ENCODE measurements at places on chromosomes 13 and 19.
A peak's percentile ranks its signal among the peaks of the same experiment; 100 is the strongest.

- DNase-seq: no peak
Observed at GRCh38 chr19:30605333-30605732, 233.1 kb downstream of the ZNF536 start.

- DNase-seq: no peak
Observed at GRCh38 chr19:2081873-2082810, 14.0 kb downstream of the MOB3A start.

- no peak for DNase-seq
Observed at GRCh38 chr13:51727634-51728274, 76.2 kb downstream of the DHRS12 start.

GRCh38 chr19:18379803-18380747, 5.9 kb upstream of the GDF15 start:
- DNase-seq: no peak

DNA sequence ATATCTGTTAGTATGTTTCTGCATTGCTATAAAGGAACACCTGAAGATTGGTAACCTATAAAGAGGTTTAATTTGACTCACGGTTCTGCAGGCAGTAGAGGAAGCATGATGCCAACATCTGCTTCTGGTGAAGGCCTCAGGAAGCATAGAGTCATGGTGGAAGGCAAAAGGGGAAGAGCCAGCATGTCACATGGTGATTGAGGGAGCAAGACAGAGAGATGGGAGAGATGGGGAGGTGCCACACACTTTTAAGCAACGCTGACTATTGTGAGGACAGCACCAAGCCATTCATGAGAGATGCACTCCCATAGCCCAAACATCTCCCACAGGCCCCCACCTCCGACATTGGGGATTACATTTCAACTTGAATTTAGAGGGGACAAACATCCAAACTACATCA, 32.8 kb downstream of the COG6 start:
- no peak for DNase-seq

DNA sequence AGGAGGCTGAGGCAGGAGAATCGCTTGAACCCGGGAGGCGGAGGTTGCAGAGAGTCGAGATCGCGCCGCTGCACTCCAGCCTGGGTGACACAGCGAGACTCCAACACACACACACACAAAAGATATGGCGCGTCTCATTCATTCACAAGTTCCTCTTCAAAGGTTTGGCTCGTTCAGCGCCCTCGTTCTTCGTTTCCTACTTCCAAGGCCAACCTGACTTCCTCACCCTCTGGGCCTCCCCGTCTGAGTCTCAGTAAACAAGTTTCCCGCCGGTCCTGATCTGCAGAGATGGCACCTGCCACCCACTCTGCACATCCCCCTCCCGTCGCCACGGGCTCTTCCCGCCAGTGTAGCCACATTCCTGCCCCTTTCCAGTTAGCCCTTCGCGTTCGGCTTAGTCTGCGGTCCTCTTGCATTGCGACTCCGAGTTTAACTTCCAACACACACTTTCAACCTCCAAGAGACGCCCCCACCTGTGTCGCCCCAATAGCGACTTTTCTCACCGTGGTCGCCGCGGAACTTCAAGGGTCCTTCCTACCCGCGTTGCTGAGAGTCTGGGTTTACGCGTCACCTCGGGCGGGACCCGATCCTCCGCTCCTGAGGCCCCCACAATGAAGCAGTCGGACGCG, 1.3 kb upstream of the BSG start:
- no peak for DNase-seq

DNA sequence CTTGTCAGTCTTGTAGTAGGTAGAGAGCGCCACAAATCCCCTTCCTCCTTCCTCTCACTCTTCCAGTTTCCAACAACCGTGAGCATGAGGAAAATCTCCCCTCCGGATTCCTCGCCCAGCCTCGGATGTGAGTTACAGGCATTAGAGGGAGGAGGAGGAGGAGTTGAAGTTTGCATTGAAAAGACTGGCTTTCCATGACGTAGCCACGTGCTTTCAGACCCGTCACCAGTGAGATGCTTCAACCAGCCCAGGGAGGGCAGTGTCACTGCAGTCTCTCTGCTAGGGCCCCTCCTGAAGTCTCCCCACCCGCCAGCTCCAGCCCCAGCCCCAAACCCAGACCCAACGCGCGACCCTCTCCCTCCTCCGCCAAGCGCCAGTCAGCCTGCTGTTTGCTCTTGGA, 442 bp upstream of the FGF14 start:
- no peak for DNase-seq

DNA sequence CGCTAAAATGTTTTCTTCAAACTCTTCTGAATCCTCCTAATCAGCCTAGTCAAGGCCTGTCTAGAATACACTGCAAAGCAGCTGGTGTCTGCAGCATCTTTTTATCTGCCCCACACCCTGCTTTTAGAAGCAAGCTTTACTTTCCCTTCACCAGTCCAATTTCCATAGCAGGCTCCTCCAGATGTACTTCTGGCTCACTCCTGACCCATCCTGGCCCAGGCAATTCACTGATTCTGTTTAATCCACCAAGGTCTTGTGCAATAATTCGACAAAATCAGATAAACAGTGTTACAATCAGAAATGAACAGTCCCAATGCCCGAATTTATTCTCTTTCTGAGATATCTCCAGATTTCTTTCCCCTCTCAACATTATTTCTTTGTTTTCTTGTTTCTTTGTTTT, 415.2 kb upstream of the SGCG start:
- no peak for DNase-seq

DNA sequence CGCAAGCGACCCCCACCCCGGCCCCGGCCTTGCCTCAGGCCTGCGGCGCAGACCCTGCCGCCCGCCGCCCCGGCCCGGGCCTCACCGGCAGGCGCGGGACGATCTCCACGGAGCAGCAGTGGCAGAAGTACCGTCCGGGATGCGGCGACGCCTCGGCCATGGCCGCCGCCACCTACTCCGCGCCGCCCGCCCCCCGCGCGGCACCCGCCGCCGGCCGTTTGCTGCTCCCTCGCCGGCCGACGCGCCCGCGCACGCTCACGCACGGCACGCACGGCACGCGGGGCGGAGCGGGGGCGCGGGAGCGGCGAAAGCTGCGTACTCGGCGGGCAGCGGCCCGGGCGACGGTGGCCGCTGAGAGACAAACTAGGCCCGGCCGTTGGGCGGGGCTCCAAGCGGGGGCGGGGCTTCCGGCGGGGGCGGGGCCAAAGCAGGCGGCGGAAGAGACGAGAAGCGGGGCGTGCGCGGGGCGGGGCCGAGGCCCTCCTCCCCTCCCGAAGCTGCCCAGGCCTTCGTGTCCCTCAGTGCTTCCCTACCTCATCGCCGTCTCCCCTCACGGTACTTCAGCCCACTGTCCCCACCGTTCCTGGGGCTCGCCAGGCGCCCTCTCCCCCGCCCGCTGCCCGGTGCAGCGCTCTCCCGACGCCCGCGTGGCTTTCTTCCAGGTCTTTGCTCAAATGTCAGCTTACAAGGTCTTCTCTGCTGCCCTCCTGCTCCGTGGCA, at the start of gene RNF126:
RNF126 (minus strand) TSS at position 253 of the 720 bp plus-strand sequence; CDS start at position 160, 93 bp downstream.
- DNase-seq: peak; percentile 88

GRCh38 chr13:56352361-56352760, 788.4 kb upstream of the PRR20A start:
- DNase-seq: no peak

DNA sequence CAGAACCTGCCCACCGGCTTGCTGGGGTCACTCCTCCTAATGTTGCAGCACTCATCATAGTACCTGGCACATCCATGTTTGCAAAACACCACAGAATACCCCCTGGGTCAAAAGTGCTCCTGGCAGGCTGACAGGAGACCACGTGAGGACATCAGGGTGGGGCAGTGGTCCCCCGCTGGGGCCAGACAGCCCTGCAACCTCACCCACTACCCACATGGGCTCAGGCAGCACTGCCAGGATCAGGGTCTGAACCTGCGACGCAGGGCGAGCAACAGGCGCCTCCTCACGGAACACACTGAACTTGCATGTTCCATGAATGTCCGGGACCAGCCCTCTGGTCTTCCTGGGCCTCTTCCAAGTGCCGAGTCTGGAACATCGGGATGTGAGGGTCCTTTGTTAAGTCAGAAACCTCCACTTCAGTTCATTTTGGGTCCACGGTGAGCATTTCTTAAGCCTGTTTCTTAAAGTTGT, 1.4 kb upstream of the SLC7A9 start:
- no peak for DNase-seq

DNA sequence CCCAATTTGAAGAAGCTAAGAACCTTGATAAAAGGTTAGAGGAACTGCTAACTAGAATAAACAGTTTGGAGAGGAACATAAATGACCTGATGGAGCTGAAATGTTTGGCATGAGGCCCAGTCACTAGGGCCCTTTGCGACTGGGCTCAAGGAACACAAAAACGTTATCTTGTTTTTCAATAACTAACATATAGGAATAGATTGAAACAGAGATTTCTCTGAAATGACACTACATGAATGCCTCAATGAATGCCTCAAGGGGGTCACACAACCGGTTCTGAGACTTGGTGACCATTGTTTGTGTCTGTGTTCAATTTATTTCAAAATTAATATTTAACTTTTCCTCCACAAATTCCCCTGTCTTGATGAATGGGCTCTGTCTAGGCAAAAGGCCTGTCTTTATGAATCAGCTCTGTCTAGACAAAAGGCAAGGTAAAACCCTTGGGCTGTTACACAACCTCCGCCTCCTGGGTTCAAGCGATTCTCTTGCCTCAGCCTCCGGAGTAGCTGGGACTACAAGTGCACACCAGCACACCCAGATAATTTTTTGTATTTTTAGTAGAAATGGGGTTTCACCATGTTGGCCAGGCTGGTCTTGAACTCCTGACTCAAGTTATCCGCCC, 932 bp upstream of the ZNF486 start:
- DNase-seq: no peak
